ENCODE measurements at places on chromosomes 13 and 19.
A peak's percentile ranks its signal among the peaks of the same experiment; 100 is the strongest.

GRCh38 chr19:55406826-55407549 lies 600 bp downstream of the UBE2S start:
- DNase-seq = no peak

- peak; percentile 65 for DNase-seq
Measured at GRCh38 chr19:58002384-58003173, at the start of gene ZNF606. ZNF606 (minus strand) TSS chr19:58002820; CDS start chr19:58001319, 1,501 bp downstream.

DNA sequence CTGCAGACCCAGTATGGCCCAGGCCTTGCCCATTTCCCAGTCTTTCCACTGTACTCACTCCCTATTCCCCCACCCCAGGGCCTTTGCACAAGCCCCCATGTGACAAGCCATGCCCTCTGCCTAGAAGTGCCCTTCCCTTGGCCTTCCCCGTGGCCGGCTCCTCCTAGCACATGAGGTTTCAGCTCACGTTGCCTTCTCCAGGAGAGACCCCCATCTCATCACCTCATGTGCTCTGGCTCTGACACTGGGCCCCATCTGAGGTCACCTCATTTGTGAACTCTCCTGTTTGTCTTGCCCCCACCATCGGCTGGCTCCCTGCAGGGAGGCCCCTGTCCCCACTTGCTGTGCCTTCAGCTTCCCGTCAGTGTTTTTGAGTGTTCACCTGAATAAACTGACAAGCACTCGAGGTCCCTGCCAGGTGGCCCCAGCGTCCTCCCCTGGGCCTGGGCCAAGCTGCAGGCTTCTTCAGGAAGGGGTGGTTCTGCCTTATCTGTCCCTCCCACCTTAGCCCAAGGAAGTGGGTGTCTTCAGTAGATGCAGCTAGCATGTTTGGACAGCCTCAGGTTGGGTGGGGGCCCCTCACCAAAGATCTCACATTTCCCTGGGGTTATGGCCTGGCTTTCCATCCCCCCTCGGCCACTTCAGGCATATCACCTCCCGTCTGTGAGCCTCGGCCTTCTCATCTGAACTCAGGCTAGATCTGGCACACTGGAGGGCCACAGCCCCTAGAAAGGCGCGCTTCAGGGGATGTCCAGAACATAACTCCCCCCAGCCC lies 3.8 kb upstream of the SLC25A42 start:
- no peak for DNase-seq

DNA sequence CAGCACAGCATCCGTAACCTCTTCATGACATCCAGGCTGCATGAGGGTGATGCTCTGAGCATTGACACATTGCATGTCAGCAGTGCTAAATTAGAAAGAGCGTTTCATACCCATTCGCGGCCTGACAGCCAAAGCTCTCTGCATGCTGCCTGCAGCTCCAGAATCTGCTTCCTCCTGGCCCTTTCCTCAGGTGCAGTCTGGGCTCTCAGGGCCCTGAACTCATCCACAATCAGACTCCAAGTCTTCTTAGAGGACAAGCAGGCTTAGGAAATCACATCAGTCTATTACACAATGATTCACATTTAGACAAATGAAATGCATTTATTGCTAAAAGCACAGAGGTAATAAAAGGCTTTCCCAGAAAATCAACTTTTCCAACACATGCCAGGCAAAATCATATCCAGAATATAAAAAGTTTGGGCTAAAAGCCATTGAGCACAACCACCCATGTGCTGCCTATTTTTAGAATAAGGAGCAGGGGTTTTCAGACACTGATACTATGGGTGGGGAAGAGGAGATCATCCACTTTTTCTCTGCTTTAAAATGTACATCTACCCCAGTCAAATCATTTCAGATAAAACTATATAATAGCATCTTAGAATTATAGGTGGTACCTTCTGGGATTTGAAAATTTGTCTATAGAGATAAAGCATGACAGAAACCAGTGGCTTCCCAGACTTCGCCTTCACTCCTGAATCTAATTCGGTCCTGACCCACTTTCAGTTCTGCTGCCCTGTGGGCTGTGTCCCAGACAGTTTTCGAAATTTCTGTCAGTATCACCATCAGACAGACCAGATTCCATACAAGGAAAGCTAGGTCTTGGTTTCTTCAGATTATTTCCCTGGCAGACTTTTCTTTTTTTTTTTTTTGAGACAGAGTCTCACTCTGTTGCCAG lies 109.3 kb downstream of the COL4A2 start:
- DNase-seq = no peak

- DNase-seq = no peak
Measured at GRCh38 chr13:95298971-95299621, 2.2 kb downstream of the ABCC4 start.

DNA sequence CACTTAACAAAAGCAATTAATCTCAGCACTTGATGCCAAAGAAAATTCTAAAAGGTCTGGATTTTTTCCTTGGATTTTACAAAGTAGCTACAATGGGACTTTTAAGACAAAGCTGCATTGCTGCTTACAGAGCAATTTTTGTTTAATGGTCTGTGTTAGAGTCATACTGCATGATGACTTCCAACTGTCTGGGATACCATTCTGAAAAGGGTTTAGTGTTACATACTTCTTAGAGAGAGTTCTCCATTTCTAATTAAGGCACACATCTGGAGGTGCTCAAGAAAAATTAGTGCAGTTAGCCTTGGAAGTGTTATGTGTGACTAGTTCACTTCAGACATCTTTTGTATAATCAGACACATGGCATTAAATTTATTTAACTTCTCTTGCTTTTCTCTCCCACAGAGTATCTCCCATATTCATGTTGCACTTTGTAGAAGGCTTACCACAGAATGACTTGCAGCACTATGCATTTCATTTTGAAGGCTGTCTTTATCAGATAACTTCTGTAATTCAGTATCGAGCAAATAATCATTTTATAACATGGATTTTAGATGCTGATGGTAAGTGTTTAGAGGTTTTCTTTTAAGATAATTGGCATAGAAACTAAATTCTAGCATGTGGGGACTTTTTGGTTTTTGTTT lies 35.1 kb downstream of the USPL1 start:
- no peak for DNase-seq
